ENCODE measurements at places on chromosomes 13 and 19.

DNA sequence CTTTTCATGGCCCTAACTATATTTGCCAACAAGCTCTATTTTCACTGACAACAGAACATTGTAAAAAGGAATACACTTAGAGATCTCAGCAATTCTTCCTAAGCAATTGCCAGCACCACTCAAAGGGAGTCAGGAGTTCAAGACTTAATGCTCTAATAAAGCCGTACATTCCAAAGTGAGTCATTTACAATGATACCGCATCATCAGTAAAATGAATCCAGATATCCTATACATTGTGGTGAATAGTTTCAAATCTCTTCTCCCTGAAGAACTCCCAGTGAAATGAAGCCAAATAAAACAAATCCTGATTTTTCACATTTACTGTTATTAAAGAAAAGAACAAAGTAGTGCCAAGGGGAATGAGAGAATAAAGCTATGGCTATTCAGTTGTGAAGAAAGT lies 2898.7 kb upstream of the PCDH20 start:
- no peak for DNase-seq

GRCh38 chr19:56751078-56751489 lies 79.5 kb upstream of the ZNF835 start:
- no peak for DNase-seq

DNA sequence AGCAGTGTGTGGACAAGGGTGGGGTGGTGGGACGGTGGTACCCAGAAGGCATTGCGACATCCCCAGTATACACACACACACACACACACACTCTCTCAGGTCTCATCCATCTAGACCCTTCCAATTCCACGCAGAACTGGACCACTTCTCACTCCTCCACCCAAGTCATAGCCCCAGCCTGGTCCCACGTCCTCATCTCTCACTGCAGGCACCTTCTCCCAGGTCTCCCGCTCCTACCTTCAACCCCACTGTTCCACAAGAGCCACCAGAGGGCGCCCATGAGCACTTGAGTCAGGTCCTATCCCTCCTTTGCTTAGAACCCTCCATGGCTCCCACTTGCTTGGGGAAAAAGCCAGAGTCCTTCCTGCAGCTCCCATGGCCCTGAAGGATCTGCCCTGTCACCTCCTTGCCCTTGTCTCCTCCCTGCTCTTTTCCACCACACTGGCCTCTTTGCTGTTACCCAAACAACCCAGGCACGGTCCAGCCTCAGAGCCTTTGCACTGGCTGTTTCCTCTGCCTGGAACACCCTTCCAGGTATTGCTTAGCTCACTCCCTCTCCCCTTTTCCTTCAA lies 62.6 kb downstream of the IER2 start:
- peak; percentile 76 for DNase-seq

DNA sequence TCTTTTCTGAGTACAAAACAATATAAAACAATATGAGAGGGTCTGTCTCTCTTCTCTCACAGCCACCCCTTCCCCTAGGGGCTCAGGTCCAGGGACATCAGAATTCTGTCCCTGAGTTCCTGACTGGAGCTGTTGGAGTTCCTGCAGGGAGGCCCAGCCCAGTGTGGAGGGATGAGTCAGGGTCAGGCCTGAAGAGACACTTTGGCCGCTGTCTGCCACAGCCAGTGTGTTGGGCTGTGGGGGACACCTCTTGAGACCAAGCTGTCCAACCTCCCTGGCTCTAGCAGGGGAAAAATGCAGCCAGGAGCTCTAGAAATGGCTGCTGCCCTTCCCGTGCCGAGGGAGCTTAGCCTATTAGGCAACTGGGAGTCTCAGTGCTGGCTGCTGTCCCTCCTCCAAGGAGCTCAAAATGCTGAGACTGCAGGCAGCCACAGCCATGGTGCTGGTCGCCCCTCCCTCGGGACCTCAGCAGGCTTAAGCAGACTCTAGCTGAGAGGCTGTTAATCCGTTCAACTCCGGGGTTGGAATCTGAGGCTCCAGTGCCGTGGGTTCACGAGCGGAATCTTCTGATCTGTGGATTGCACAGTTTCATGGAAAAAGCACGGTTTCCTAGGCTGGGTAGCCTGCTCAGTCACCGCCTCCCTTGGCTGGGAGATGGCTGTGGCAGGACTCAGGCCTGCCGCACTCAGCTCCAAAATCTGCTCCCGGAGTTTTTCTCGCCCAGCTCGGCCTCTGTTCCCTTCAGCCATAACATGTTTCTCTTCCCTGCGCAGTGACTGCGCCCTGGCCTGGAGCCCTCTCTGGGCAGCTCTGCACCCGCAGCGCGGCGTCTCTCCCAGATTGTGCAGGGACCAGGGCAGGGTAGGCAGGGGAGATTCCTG lies 3.8 kb upstream of the ZNF626 start:
- no peak for DNase-seq

DNA sequence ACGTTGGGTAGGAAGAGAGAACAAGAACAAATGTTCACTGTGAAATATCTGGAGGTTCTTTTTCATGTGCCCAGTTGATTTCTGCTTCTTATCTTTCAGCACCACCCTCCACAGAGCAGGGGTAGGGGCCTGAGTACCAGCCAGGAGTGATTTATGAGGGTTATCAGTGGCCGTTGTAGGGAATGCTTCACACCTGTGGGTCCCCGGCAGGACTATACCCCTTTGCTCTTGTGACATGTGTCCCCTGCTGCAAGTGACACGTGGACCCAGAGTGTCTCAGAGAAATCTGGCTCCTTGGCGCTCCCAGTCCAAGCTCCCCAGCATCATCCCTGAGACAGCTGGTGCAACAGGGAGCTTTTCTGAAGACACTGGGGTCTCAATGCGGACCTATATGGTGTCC lies 29.7 kb downstream of the SIAH3 start:
- DNase-seq: no peak

GRCh38 chr19:3462991-3463713 lies 17.2 kb downstream of the SMIM24 start:
- no peak for DNase-seq

All from A549 (cell line).